ENCODE measurements at places on chromosomes 4 and X.
A peak's percentile ranks its signal among the peaks of the same experiment; 100 is the strongest.

DNA sequence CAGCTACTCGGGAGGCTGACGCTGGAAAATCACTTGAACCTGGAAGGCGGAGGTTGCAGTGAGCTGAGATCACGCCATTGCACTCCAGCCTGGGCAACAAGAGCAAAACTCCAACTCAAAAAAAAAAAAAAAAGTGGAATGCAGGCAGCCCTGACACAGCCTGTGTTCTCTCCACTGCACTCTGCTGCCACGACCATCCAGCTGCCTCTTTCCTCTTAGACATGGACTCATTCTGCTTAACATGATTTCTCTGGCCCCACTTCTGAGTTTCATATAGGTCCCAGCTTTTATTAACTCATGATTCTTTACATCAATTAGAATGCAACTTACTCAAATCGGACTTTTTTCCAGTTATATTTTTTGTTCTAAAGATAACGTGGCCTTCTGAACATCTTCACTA, 29.6 kb downstream of the SLC10A6 start:
- 0 out of 2 replicates have a peak, but pooled peaks cover 6% of the 10 kb centered on the region for H3K4me1 ChIP-seq
- H3K4me3 ChIP-seq: no peak overlapping the region
- no peak overlapping the region for H3K27ac ChIP-seq
- no peak for DNase-seq
- H3K27me3 ChIP-seq: no peaks in the 10 kb centered on the region

- H3K36me3 ChIP-seq: no peaks in the 10 kb centered on the region
- no peaks in the 10 kb centered on the region for H3K27me3 ChIP-seq
- H3K27ac ChIP-seq: no peak overlapping the region
- no peak overlapping the region for H3K4me3 ChIP-seq
These were observed 17.0 kb upstream of the WDR17 start for GRCh38 chr4:176048631-176049030.

GRCh38 chr4:168725930-168726329, 229.1 kb downstream of the PALLD start:
- H3K27ac ChIP-seq: no peak overlapping the region
- no peak for DNase-seq
- no peaks in the 10 kb centered on the region for H3K27me3 ChIP-seq
- 0 out of 2 replicates have a peak, but pooled peaks cover 3% of the 10 kb centered on the region for H3K4me1 ChIP-seq

GRCh38 chr4:74930162-74930561, 2.8 kb upstream of the PARM1 start:
- no peak for DNase-seq
- H3K36me3 ChIP-seq: no peaks in the 10 kb centered on the region
- no peak overlapping the region for H3K27ac ChIP-seq
- H3K4me1 ChIP-seq: peaks cover 56% of the 10 kb centered on the region

- H3K27ac ChIP-seq: no peak overlapping the region
- DNase-seq: no peak
- no peaks in the 10 kb centered on the region for H3K27me3 ChIP-seq
- H3K4me1 ChIP-seq: peaks cover 18% of the 10 kb centered on the region
These were observed 139.4 kb downstream of the PJA1 start for GRCh38 chrX:69025802-69026301.

- no peak overlapping the region for H3K27ac ChIP-seq
- H3K4me1 ChIP-seq: no peaks in the 10 kb centered on the region
- H3K4me3 ChIP-seq: no peak overlapping the region
- DNase-seq: no peak
- no peaks in the 10 kb centered on the region for H3K36me3 ChIP-seq
- H3K27me3 ChIP-seq: no peaks in the 10 kb centered on the region
These were observed 7.4 kb upstream of the DYNLT3 start for GRCh38 chrX:37854748-37855147.

DNA sequence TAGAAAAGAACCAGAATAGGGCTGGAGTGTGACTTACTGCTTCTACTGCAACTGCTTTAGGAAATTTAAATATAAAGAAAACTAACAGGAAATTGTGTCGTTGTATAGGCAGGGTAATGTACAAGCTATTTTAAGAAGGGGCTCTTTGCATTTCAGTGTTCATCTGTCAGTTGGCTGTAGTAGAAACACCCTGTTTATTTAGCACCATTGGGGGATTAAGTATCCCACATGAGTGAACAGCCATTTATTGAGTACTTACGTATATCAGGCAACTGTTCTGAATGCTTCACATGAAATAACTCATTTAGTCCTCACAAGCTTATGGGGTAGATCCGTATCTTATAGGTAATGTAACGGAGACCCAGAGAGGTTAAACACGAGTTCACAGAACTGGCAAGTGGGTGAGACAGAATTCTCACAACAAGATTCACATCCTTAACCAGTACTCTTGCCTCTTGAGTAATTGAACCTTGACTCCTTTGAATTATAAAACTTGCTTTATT, 23.9 kb downstream of the STIM2 start:
- no peak for DNase-seq
- H3K36me3 ChIP-seq: no peaks in the 10 kb centered on the region
- H3K4me3 ChIP-seq: no peak overlapping the region
- no peaks in the 10 kb centered on the region for H3K27me3 ChIP-seq
- H3K27ac ChIP-seq: no peak overlapping the region

DNA sequence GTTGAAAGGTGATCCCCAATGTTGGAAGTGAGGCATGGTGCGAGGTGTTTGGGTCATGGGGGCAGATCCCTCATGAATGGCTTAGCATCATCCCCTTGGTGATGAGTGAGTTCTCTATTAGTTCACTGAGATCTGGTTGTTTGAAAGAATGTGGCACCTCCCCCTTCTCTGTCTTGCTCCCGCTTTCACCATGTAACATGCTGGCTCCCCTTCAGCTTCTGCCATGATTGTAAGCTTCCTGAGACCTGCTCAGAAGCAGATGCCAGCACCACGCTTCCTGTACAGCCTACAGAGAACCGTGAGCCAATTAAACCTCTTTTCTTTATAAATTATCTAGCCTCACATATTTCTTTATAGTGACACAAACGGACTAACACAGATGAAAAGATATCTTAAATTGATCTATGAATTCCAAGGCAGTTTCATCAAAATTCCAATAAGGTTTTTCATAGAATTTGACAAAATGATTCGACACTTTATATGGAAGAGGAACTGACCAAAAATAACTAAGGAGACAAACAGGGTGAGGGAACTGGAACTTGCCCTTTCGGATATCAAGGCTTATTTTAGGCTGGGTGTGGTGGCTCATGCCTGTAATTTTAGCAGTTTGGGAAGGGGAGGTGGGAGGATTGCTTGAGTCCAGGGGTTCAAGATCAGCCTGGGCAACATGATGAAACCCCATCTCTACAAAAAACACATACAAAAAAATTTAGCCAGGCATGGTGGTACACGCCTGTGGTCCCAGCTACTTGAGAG, 56.9 kb upstream of the OGT start:
- no peak overlapping the region for H3K27ac ChIP-seq
- H3K4me3 ChIP-seq: no peak overlapping the region
- no peaks in the 10 kb centered on the region for H3K4me1 ChIP-seq
- no peak for DNase-seq

DNA sequence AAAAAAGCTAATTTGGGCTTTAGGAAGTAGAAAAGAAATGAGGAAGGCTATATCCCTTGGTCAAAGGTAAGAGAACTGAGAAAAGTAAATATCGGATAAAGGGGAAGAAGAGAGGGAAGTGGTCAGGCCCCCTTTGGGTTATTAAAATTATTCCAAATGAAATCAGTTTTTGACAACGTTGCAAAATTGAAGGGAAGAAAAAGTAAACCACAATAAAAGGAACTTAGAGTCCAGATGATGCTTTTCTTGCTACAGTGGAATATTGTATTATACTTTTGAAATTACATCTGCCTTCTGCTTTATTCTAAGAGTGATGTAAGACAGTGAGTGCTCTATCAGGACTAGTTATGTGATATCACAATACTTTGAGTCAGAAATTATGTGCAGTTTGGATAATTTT, 59.4 kb upstream of the RBPJ start:
- no peaks in the 10 kb centered on the region for H3K27me3 ChIP-seq
- no peak overlapping the region for H3K4me3 ChIP-seq
- no peak for DNase-seq

DNA sequence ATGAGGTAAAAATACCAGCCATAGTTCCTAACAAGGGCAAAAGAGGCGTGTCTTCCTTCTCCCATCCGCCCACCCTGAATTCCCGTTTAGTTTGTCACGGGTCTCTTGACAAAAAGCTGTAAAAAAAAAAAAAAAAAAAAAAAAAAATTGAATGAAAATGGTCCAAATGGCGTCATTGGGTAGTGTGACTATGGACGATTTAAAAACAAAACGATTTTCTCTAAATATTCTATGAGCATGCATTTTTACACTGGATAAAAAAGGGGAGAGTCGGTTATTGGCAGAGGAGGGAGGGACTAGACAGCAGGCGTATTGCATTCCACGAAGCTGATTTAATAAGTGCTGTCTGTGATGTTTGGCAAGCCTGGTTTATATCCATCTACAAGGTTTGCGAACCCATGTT, at the start of gene FAM133A:
FAM133A (plus strand) TSS at position 338 of the 403 bp plus-strand sequence. CDS start 35,214 bp downstream, outside the sequence.
- H3K36me3 ChIP-seq: no peaks in the 10 kb centered on the region
- DNase-seq: no peak
- peak within 1 kb of the TSS; percentile 19 for H3K27ac ChIP-seq
- no peaks in the 10 kb centered on the region for H3K27me3 ChIP-seq
- peak within 1 kb of the TSS; percentile 81 for H3K4me3 ChIP-seq

DNA sequence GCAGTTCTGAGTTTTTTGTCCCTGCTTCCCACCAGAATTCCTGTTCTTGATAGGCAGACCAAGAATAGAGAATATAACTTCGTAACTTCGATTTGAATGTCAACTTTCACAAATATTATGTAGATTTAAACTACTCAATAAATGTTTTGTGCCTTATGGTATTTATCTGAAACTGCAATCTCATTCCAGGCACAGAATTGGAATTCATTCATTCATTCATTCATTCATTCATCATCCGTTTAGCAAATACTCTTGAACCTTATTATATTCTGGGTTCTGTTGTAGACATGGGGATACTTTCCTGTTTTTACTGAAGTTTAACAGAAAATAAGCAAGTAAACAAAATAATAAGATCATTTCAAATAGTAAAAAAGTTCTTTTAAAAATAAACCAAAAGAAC, 324.4 kb downstream of the UNC5C start:
- H3K27me3 ChIP-seq: no peaks in the 10 kb centered on the region
- H3K27ac ChIP-seq: no peak overlapping the region
- no peaks in the 10 kb centered on the region for H3K36me3 ChIP-seq

- no peaks in the 10 kb centered on the region for H3K4me1 ChIP-seq
- no peak overlapping the region for H3K4me3 ChIP-seq
- H3K36me3 ChIP-seq: no peaks in the 10 kb centered on the region
- DNase-seq: no peak
These were observed 515.0 kb upstream of the FAT1 start for GRCh38 chr4:187238646-187239045.

Measured in GM23338 (cell line).